ENCODE measurements at places on chromosomes 6 and 20.

DNA sequence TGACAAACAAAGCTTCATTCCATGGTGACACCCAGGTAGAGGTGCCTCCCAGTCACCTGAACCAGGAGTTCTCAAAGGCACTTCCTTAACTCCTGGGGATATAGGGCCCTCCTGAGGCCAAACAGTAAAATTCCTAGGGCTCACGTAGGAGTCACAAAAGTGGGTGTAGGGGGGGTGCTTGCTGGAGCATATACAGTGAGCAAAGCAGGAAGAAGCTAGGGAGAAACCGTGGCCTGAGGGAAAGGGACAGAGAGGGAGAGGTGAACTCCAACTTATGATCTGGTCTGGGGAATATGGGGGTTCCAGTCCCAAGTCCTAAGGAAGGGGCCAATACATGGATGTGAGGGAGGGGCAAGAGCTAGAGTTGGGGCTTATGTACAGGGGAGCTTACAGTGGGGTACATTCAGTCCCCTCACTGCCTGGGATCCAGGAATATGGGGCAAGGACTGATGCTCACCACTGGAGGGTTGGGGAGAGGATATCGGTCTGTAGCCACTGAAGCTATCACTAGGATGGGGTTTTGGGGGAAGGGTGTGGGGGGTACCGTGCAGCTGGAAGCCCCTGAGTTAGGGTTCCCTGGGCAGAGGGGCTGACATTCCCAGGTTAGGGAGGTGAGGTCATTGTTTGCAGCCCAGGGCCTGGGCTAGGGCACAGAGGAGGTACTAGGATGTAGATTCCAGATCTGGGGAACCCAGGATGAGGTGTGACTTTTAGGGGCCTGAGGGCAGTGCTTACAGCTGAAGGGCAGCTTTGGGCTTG is 950 bp downstream of the PEDS1 start:
- DNase-seq = no peak

- no peak for DNase-seq
Observed at GRCh38 chr6:105835373-105835772, 250.8 kb upstream of the PRDM1 start.

GRCh38 chr6:112030206-112030960 is 23.5 kb upstream of the CCN6 start:
- no peak for DNase-seq

DNA sequence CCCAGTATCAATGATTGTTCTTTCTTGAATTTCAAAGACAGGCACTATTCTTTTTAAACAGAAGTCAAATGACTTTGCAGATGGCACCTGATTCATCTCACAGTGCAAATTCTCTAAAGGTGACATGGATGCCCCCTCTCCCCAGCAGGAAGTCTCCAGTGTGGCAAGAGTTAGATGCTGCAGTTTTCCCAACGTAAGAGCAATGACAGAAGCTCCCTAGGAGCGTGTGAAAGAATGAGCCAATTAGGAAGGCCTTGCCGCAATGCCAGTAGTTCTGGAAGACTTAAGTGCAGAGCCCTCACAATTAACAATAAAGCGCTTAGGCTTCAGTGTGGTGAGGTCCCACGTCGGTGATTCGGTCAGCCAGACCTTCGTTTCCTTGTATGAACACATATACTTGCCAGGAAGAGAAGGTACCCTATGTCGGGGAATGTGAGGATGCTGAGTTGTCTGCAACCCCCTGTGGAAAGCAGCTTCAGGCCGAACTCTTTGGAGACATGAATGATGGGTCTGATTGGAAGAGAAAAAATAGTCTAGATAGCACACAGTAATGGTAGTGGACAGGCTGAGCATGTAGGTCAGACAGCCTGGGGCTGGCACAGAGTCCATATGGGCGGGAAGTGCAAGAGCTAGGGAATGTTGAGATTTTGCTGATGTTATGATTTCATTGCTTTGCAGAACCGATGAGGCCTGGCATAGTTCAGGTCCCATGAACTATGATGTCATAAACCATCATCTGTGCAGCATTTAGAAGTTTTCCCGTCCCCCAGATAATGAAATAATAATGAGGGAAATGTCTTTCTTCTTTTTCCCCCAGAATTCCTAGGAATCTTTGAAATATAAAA is 132.6 kb downstream of the PHACTR1 start:
- DNase-seq = no peak

DNA sequence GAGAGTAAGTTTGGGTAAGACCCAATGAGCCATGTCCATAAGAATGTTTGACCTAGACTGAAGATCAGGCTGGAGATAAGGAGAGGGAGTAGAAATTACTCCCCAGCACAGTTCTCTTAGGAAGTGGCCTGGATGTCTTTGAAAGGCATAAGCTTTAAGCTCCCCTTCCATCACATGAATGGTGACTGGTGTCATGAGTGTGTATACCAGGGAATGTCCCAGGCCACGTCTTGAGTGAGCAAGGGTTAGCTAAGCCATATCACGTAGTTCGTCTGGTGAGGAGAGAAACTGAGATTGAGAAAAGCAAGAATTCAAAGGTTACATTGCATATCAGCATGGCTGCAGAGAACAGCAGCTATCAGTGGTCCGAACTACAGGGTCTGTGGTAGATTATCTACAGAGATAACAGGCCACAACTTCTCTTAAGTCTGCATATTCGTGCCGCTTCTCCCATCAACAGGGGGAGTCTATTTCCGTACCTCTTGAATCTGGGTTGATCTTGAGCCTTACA is 60.1 kb upstream of the BMP2 start:
- DNase-seq = no peak

DNA sequence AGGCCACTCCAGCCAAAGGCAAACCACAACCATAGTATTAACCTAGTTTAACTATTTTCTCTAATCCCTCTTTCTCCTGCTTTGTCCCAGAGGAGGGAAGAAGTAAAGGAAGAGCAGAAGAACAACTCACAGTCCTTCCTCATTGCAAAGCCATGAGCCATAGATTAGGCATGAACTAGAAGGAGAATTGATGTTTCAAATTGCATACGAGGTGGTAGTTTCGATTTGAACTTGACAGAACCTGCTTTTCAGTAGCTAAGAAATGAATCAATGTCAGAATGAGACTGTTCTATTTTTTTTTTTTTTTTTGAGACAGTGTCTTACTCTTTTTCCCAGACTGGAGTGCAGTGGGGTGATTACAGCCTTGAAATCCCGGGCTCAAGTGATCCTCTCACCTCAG is 48.3 kb downstream of the PROKR2 start:
- no peak for DNase-seq

- no peak for DNase-seq
Observed at GRCh38 chr20:2118783-2119182, 17.2 kb downstream of the STK35 start.

- no peak for DNase-seq
Observed at GRCh38 chr20:10531848-10532247, 96.7 kb downstream of the SLX4IP start.

DNA sequence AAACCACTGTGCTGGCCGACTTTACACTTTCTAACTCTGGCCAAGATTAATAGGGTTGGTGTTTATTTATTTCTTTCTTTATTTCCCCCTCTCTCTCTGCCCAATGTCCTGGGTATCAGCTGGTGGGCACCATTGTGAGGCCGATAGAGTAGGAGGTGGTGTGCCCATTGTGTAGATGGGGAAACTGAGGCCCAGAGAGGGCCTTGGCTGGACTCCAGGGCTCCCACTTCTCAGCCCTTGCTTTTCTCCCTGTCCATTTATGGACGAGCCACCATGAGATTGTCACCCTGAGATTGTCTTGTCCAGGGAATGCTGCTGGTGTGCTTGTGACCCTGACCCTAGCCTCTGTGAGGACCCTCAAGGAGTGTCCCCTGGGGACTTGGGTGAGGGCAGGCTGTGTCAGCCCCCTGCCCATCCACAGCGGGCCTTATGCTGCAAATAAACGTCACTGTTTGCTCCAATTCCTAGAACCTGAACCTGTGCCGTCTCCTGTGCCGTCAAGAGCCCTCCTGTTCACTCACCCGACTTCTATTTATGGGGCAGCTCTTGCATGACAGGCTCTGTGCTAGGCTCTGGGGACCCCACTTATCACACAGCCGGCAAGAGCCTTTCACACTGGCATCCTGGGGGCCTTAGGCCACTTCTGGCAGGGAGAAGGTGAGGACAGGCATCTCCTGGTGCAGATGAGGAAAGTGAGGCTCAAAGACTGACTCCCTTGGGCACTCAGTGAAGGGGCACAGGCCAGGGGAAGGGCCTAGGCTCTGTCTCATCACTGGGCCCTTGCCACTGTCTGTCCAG is 24.8 kb downstream of the SUN5 start:
- no peak for DNase-seq

- DNase-seq = no peak
Observed at GRCh38 chr6:108665495-108666196, 104.9 kb downstream of the FOXO3 start.

DNA sequence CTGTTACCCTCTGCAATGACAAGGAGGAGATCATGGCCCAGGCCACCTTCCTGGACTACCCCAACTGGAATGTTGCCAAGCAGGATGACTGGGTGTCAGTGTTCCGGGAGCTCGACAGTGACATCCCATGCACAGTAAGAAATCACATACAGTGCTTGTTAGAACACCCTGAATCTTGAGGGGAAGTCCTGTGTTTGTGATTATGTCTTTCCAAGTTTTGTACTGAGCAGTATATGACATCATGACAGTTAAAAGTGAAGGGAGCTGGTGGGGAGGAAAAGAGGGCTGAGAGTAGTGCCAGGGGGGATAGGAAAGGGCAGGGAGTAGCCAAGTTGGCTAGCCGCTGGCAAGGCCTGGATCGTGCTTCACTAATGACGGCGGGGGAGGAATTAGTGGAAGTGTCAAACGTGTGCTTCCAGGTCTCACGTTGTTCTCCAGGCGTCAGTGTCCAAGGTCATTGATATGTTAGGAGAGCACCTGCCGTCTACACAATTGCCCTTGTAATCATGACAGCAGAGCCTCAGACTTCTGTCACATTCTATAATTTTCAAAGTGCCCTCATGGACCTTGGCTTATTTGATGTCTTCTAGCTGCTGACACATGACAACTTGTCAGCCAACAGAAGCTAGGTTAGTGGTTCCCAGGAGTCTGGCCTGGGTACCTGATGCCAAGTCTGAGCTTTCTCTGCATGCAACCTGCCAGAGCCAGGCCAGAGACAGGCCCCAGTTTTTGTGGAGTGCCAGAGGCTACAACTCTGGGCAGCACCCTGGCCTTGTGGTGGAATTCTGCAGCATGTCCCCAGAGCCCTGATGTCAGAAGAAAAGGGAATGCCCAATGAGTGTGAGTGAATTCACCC is 18.8 kb downstream of the CFAP61 start:
- DNase-seq = no peak

DNA sequence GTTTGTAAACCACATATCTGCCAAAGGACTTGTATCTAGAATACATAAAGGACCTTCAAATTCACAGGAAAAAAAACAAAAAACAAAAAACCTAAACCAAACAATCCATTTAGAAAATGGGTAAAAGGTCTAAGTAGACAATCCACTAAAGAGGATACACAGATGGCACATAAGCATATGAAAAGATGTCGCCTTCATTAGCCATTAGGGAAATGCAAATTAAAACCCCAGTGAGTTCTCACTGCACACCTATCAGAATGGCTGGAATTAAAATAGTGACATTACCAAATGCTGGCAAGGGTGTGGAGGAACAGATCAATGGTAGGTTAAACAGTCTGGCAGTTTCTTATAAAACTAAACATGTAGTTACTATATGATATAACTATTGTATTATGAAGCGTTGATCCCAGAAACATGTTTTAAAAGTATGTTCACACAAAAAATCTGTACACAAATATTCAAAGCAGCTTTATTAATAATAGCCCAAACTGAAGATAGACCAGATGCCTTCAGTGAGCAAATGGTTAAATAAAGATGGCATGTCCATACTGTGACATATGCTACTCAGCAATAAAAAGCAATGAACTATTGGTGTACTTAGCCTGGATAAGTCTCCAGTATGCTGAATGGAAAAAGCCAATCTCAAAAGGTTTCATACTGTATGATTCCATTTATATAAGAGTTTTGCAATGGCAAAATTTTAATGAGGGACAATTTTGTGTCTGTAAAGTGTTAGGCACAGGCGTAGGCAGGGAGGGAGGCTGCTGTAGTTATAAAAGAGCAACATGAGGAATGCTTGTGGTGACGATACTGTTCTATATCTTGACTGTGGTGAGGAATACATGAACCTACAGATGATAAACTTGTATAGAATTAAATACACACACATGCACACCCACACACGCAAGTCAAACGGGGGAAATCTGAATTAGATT is 43.9 kb downstream of the PLCB1 start:
- no peak for DNase-seq

- no peak for DNase-seq
Observed at GRCh38 chr6:56816370-56816769, 138.5 kb upstream of the BEND6 start.

- DNase-seq = no peak
Observed at GRCh38 chr6:35071347-35071994, 69.7 kb downstream of the TCP11 start.

DNA sequence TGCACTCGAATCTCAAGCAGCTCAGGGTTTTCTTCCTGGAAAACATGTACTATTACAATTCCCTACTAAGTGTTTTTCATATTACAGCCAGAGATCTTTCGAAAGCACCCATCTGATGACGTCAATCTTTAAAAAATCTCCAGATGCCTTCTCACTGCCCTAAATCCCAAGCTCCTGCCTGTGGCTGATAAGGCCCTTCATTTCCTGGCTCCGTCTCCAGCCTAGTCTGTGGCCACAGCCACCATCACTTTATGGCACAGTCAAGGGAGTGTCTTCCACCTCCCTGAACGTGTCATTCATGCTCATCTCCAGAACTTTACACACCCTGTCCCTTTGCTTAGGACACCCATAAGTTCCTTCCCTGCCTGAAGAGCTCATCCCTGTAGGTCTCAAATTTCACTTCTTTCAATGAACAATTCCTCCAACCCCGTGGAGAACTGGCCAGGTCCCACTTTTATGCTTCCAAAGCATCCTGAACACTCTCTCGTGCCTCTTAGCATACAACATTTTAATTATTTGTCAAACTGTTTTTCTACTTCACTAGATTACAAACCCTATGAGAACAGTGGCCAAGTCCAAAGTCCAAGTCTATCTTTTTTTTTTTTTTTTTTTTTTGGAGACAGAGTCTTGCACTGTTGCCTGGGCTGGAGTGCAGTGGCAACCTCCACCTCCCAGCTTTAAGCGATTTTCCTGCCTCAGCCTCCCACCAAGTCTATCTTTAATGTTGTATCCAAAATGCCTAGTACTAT is 106.1 kb upstream of the AGPAT4 start:
- DNase-seq = no peak

DNA sequence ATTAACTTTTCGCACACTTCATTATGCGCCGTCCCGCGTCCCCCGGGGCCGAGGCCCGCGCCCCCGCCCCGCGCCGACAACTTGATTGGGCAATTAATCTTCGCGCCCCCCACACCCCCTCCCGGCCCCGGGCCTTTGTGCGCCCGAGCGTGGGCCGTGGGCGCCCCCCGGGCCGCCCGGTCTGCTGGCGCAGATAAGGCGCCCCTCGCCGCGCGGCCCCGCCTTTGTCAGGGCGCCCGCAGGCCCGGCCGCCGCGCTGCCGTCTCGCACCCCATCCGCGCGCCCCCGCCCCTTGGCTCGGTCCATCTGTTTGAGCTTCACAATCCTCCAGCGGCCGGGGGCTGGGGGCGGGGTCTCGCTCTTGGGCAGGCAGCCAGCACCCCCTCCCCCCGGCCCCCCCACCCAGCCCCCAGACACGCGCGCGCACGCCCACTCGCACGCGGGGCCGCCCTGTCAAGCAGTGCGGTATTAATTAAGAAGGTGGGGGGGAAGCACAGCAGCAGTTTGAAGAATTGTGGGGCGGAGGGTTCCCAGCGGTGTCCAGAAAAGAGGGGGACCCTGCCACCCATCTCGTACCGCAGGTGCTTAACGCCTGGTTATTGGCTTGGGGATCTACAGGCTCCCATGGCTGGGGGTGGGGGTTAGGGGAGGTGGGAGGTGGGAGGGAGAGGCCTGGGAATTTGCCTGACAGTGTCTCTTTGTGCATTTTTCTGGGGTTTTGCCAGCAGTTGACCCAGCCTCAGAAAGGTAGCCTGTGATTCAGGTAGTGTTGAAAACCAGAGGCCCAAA is 34.6 kb upstream of the SCRT2 start:
- DNase-seq = no peak

Data from activated T-cell treated with anti-CD3 and anti-CD28 coated beads for 4 hours (primary cell).